ENCODE measurements at places on chromosomes 12 and 14.
A peak's percentile ranks its signal among the peaks of the same experiment; 100 is the strongest.

DNA sequence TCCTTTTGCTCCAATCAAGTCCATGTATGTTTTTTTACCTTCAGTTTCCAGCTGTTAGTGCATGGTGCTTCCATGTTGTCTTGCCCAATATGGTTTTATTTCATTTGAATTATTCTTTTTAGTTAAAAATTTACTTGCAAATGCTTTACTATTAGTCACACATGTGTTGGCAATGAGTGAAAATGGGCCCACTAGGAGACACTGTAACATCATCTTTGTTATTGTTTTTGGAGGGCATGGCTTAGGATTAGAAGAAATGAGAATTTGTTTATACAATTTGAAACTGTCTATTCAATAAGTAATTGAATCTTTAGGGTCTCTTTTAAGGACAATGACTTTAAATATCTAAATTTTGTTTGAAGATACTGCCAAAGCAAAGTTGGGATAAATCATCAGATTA is 133.7 kb downstream of the BRMS1L start:
- no peak for DNase-seq

- DNase-seq = no peak
Measured at GRCh38 chr14:105487986-105488777, 1.5 kb downstream of the CRIP1 start.

DNA sequence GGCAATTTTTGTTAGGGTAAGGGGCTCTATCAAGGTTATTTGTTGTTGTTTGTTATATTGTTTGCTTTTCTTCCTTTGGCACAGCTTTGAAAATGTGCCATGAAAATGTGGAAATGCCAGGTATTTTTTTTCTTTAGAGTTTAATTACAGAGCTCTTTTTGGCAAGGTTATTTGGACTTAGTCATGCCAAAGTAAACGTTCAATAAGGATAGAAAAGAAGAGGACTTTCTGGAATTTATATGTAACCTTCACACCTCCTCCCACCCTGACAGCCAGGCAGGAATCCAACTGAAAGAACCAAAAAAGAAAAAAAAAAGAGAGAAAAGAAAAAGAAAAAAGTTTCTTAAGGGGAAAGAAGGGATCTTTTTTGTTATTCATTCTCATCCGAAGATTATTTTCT is 217.8 kb downstream of the KITLG start:
- no peak for DNase-seq

GRCh38 chr12:11497995-11498394 is 102.6 kb upstream of the PRB2 start:
- no peak for DNase-seq

GRCh38 chr14:34069854-34070582 is 119.1 kb upstream of the EGLN3 start:
- DNase-seq = no peak

DNA sequence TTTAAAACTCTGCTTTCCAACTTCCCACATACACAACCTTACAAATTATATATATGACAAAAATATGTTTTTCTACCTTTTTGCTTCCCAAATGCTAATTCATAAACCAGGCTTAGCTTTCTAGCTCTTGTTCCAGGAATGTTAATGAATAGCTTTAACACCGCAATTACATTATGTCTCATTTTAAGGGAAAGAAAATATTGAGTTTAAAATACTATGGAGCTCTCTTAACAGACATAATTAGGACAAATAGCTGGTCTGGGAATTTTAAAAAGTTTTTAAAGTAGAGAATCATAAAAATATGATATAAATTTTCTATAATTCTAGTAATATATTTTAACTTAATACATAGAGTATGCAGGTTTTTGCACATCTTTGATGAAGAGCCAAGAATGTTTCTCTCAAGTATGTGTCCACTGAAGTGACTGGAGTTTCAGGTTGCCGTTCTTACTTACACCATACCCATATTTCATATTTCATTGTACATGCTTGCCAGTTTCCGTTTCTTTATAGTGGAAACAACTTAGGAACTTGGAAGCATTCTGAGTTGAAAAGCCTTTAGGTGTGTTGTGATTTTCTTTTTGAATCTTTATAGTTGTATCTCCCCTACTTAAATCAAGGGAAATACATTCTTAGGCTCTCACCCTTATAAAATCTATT is 90.6 kb upstream of the SLCO1C1 start:
- no peak for DNase-seq

GRCh38 chr14:94379291-94380224 is 8.8 kb downstream of the SERPINA1 start:
- DNase-seq = no peak

GRCh38 chr12:107144441-107144840 is 51.1 kb upstream of the CRY1 start:
- DNase-seq = no peak

DNA sequence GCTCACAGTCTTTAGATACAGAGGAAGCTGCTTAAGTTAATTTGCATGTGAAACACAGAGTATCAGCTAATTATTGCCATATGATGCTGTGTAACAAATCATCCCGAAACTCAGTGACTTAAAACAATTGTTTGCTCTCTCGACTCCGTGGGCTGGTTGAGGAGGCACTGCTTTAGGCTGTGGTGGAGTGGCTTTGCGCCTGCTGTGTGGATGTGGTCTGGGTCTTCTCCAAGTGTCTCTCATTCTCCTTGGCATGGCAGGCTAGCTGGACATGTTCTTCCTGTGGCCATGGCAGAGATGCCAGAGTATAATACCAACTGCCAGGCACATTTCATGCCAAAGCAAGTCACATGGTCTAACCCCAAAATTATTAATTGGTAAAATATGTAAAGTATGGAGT is 40.9 kb downstream of the PELI2 start:
- DNase-seq = no peak

GRCh38 chr12:10722502-10722904 is 620 bp downstream of the YBX3 start:
- DNase-seq = peak; percentile 28

DNA sequence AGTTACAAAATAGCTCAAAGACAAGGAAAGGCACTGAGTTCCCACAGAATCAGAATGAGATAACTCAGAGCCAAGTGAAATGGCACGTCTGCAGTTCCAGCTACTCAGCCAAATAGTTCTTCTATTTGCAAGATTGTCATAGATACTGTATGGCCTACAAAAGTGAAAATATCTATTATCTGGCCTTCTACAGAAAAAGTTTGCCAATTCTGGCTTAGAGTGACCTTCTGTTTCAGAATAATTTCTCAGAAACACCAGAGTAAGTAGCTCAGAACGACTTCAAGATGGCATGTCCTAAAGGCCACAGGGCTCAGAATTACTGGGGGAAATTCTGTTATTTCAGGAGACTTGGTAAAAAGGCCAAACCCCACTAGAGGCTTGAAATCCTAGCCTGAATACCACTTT is 10.7 kb upstream of the RTRAF start:
- no peak for DNase-seq

GRCh38 chr14:91417120-91417982 is at the start of gene CCDC88C:
Gene CCDC88C, minus strand, starts transcription at chr14:91417820. Its CDS starts 130 bp downstream, at chr14:91417690.
- DNase-seq = no peak

DNA sequence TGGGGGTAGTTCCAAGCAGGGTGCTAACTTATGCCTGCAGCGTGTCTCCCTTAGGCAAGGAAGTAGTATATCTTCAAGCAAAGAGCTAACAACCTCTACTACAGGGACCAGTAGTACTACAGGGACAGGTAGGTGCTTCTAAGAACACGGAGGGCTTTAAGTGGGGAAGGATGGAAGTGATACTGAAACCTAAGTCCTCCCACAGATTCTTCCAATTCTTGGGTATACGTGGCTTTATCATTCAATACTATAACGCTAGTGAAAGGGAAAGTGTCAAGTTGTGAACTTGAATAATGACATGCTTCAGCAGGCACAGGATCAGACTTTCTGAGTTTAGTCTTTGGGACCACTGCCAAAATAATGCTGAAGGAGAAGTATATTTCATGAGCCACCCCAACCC is 241.7 kb downstream of the CEP128 start:
- no peak for DNase-seq

- no peak for DNase-seq
Measured at GRCh38 chr12:54299515-54300224, 1.1 kb downstream of the NFE2 start.

GRCh38 chr14:95862243-95862642 is 14.4 kb upstream of the TUNAR start:
- DNase-seq = peak; percentile 21

- no peak for DNase-seq
Measured at GRCh38 chr14:77746064-77746702, 14.8 kb downstream of the SNW1 start.

GRCh38 chr14:36057452-36058116 is 118.9 kb downstream of the PTCSC3 start:
- DNase-seq = peak; percentile 45

DNA sequence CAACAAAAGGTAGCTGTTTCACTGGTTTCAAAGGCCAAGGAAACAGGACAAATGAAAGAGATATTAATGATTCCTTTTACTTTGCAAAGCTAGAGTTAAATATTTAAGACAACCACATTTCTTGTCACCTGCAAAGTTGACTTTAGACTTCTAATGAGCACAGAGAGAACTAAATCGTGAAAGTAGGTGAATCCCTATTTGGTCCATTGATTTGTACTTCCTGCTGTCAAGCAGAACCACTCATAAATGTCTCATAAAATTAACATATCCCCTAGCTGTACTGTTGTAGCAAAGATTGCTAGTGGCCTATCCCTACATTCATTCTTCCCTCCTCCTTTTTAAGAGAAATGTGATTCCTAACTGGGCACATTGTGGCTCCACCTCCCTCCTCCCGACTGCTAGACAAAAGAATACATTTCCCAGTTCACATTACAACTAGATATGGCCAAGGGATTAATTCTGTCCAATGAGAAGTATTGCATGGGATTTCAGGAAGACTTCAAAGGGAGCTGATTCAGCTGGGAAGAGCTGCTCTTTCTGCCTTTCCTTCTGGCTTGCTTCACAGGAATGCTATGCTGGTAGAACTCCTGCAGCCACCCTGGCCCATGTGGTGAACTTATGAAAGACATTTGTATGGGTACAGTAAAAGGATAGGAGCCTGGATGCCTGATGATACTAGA is 227.5 kb upstream of the ABCD2 start:
- no peak for DNase-seq

DNA sequence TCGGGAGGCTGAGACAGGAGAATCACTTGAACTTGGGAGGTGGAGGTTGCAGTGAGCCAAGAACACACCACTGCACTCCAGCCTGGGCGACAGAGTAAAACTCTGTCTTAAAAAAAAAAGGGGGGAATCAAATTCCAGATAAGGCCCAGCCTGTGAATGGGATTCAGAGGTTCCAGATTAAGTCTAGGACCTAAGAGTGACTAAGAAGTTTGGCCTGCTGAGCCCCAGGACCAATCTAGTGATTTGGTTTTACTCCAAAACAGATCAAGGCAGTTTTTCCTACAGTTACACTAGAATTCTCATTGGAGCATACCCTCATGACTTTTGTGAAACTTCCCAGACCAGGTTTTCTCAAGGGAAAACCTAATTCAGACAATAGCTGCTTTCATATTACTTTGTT is 22.8 kb downstream of the EXOC5 start:
- DNase-seq = peak; percentile 45

GRCh38 chr14:102917469-102918211 is 4.8 kb upstream of the AMN start:
- peak; percentile 68 for DNase-seq

- DNase-seq = no peak
Measured at GRCh38 chr14:68621400-68622365, 171.2 kb downstream of the ZFP36L1 start.

GRCh38 chr12:105581420-105581819 is 250.9 kb downstream of the C12orf75 start:
- no peak for DNase-seq

DNA sequence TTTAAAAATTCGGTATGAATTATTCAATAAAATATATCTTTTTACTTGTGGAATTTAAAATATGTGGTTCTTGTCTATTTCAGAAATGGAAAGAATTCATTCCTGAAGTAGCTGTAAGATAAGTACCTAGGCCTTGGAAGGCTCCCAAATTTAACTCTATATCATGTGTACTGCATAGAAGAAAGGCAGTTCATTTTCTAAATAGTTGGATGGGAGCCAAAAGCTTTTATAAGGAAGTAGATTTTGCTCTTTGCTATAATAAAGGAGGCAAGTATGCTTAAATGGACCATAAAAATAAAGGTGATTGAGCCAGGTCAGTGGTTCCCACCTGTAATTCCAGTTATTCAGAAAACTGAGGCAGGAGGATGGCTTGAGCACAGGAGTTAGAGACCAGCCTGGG is 187.5 kb downstream of the ATXN7L3B start:
- no peak for DNase-seq

DNA sequence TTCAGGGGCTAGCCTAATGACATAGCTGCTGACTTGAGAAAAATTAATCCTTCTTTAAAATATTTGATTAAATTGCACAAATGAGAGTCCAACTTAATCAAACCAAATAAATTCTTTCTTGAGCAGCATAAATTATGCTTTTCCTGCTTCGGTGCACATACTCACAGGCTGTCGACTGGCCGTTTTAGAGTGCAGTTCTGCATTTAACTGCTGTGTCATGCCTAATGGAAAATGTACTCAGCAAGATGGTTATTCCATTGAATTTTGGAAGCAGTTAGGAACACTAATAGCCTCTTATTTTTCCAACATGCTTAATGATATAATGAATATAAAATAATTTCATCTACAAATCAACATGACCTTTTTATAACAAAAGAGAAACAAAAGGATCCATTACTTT is 266.1 kb upstream of the LRIG3 start:
- no peak for DNase-seq

- no peak for DNase-seq
Measured at GRCh38 chr14:32932302-32932913, 6.3 kb upstream of the NPAS3 start.

DNA sequence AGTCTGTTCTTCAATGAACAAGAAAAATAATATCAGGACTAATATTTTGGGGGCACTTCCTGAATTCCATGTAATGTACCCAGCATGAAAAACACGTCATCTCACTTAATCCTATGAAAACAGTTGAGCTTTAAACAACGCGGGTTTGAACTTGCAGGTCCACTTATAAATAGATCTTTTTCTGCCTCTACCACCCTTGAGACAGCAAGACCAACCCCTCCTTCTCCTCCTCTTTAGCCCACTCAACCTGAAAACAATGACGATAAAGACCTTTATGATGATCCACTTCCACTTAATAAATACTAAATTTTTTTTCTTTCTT is 203.9 kb upstream of the KRR1 start:
- DNase-seq = no peak

DNA sequence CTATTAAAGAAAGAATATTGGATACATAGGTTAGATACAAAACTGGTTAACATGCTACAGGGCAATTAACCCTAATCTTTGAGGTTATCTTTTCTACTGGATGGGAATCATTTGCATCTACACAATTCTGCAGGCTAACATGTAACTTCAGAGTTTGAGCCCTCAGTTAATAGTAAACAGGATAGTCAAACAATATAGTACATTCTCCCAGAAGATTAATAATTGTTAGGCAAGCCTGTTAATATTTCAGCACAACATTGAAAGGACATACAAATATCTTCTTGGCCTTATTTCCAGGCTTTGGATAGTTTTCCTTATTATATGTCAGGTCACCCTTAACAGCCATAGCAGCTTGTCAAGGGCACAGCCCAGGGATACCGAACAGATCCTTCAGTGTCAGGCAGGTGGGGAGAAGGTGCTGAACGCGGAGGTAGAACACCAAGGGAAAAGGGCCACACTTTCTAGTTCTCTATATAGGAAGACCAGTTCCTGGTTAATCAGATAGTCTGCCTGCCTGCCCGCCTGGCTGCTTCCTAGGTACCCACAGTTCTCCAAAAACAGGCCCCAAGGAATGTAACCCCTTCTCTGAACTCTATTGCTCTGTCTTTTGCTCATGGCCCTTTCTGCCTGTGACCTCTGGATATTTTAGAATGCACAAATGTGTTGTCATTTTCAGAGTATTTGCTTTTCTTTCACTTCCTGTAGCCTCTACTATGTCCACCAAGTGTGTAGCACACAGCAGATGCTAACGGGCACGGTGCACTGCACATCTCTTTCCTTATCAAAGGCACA is 256.0 kb downstream of the PCNX1 start:
- DNase-seq = no peak

- no peak for DNase-seq
Measured at GRCh38 chr14:75442642-75443041, 14.8 kb downstream of the JDP2 start.

All from COLO829 (cell line).